ENCODE measurements at places on chromosomes 2 and 18.

- DNase-seq, result no peak
These were observed 11.6 kb downstream of the OXER1 start for GRCh38 chr2:42752314-42752713.

DNA sequence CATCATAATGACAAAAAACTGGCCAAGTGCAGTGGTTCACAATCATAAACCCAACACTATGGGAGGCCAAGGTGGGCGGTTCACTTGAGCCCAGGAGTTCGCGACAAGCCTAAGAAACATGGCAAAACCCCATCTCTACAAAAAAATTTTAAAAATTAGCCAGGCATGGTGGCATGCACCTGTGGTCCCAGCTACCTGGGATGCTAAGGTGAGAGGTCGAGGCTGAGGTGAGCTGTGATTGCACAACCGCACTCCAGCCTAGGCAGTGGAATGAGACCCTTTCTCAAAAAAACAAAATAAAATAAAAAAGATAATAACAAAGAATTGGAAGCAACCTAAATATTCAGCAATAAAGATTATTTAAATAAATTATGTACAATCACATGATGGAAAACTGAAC, 21.8 kb downstream of the PSTPIP2 start:
- DNase-seq, result no peak

- no peak for DNase-seq
These were observed 77.4 kb downstream of the TANC1 start for GRCh38 chr2:159045545-159046454.

DNA sequence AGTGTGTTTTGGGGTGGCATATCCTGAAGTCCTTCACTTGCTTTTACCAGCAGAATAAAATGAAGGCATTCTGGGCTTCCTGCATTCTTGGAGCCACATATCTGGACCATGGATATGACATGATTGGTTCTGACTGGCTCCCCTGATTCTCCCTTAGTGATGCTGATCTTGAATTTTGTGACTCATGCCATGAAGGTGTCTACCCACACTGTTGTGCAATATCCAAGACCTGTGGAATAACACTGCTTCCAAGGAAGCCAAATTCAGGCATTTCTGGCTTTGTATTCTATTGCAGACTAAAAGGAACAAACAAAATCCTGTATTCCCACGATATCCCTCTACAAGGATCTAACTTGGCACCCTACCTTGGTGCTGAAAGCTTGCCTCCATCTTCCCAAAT, 125.8 kb downstream of the LYPD6B start:
- DNase-seq, result no peak

DNA sequence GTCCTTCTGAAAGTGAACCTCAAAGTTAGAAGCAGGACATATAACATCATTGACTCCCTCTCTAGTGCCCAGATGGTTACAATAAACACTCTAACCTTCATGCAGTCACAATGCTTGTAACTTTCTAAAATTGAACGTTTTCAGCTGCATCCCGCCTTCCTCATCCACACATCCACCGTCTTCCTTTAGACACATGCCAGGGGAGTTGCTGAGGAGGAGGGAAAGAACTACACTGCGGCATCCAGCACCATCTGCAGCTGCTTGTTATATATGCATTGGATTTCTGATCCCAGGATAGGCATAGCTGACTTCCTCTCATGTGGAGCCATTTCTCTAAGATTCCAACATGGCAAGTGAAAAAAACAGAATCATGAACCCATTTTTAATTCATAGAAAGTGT, 96.8 kb downstream of the FBXO15 start:
- no peak for DNase-seq

Data from LHCN-M2 (cell line).